ENCODE measurements at places on chromosomes 1 and 21.

DNA sequence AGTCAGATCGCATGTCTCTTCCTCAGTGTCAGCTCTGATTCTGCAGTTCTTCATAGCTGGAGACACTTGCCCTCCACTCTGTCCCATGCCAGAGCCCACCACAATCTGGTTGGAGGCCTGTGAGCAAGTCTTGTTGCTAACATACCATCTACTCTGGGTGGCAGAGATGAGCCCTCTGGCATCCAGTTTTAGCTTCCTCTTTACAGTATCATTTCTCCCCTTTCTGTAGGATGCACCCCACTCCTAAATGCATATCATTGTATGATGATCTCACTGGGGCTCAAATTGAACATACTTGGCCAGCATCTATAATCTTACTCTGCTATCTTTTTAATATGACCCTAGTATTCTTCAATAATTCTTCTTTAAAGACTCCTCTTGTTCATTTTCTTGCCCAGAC lies 16.9 kb downstream of the PCNX2 start:
- no peak for DNase-seq

DNA sequence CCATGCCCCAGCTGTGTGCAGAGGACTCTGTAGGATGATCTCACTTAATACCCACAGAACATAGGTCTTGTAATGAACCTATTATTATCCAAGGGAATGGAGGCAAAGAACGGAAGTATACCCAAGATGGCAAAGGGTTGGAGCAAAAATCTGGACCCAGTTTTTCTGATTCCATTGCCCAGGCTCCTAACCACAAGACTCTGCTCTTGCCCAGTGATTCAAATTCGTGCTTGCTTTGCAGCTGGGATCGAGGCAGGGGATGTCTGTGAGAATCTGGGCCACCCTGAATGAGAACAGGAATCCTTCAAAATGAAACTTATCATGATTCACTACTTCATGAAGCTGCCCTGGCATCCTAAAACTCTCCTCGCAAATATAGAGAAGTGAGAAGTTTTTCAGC lies 97.5 kb upstream of the KCNJ6 start:
- no peak for DNase-seq

GRCh38 chr1:204445860-204446412 lies 34.3 kb upstream of the PPP1R15B start:
- peak; percentile 41 for DNase-seq

DNA sequence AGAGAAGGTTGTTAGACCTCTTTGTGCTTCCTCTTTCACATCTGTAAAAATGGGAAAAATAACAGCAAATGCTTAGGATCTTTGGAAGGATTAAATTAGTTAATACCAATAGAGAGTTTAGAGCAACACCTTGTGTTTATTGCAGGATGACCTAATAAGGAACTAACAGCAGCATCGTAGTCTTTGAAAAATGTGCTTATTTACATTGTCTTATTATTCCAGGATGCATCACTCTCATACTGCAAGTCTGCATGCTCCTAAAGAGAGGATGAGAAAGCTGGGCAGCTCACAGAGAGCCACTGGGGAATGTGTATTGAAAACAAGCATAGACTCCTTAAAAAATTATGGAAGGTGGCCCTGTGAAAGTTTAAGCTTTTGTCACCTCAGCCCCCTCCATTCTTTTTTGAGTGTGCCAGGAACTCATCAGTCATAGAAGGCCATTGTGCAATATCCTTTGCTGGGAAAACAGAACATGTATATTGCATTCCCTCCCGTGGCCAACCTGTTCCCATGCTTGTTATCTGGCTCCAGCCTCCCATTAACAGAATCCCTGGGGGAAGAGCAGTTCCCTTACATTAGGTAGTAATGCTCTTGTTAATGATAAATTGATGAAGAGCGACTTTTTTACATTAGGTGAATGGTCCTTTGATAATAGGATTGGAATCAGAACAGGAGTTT lies 180.7 kb downstream of the ZNF326 start:
- no peak for DNase-seq

- peak; percentile 60 for DNase-seq
Measured at GRCh38 chr1:175154629-175155472, 37.7 kb downstream of the KIAA0040 start.

- DNase-seq: no peak
Measured at GRCh38 chr1:151860504-151861187, 7.1 kb upstream of the THEM5 start.

GRCh38 chr21:43877936-43878575 lies 13.0 kb downstream of the AGPAT3 start:
- DNase-seq: no peak

DNA sequence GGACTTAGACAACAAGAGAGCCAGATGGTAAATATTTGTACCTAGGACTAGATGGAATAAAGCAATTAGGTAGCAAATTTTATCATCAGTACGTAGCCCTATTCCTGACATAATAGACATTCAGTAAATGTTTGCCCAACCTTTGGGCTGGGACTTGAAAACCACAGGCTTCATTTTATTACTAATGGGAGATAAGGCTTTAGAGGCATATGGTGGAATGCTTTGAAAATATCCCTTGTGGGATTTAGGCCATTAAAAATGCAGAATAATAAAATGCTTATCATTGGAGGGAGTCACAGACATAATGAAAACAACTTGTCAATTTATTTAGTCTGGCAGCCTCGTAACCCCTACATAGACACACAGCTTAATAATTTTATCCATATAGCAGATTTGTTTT lies 296.1 kb upstream of the SPAG17 start:
- DNase-seq: no peak

DNA sequence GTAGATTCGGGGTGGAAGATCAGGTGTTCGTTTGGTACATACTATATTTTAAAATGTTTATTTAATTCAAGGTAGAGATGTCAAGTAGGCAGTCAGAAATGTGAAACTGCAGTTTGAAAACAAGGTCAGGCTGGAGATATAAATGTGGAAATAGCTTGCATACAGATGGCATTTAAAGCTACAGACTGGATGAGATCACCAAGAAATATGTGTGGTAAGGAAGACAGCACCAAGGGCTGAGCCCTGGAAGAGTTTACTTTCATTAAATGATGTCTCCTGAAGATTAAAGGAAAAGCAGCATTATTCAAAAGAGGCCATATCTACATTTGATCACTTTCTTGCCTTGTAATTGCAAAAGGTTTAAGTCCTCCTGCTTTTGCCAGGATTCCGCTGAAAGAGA lies 271.3 kb downstream of the PTBP2 start:
- DNase-seq: no peak

GRCh38 chr21:42223826-42224575 lies 5.1 kb downstream of the ABCG1 start:
- no peak for DNase-seq

DNA sequence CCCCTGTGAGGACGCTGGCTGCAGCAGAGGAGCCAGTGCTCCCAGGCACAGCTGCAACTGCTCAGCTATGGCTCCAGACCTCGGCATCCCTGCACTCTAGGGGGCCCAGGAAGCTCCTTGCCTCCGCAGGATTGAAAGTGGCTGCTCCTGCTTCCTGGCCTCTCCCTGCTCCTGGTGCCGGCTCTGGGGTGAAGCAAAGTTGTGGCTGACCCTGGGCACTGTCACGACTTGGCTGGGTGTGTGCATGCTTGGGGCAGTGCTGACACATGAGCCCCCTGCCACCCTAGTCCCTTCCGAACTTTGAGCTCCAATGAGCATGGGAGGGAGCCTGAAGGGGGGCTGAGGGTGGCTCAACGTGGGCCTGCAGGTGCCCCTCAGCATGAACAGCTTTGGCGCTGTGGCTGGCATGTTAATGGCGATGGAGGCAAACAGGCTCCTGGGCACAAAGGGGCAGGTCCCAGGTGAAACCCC lies 1512.2 kb downstream of the KCNT2 start:
- DNase-seq: no peak

DNA sequence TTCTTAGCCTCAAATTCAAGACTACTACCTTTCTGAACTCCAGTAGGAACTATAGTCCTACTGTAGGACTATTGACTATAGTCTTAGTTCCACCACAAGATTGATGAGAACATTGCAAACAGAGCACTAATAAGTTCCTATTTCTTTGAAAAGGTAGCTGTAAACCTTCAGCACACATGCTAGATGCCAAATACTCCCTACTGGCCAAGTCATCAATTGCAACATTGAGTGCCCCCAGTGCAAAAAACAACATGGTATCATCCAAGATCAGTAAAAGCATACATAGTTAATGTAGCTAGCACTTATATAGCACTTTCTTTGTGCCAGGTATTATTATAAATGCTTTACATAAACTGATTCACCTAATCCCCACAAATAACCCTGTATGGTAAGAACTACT lies 99.8 kb downstream of the MRPL39 start:
- DNase-seq: no peak

GRCh38 chr21:27694667-27695066 lies 727.8 kb upstream of the ADAMTS5 start:
- no peak for DNase-seq

DNA sequence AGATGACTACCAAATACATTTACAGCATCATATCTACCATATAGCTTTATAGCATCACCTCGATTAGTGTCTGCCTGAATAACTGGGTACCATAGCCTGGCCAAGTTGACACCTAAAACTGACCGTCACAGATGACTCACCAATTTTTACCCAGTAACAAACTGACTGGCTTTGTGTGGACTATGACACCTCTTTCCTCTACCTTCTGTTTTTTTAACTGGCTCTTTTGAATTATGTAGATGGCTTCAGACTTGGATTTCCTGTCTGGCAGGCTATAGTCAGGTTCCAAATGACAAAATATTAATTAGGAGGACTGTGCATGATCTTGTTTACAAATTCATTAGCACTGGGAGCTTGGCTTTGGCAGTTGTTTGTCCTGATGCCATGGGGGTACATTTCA lies 360.3 kb downstream of the TGFB2 start:
- no peak for DNase-seq

- no peak for DNase-seq
Measured at GRCh38 chr1:192877283-192877886, 68.5 kb downstream of the RGS2 start.

DNA sequence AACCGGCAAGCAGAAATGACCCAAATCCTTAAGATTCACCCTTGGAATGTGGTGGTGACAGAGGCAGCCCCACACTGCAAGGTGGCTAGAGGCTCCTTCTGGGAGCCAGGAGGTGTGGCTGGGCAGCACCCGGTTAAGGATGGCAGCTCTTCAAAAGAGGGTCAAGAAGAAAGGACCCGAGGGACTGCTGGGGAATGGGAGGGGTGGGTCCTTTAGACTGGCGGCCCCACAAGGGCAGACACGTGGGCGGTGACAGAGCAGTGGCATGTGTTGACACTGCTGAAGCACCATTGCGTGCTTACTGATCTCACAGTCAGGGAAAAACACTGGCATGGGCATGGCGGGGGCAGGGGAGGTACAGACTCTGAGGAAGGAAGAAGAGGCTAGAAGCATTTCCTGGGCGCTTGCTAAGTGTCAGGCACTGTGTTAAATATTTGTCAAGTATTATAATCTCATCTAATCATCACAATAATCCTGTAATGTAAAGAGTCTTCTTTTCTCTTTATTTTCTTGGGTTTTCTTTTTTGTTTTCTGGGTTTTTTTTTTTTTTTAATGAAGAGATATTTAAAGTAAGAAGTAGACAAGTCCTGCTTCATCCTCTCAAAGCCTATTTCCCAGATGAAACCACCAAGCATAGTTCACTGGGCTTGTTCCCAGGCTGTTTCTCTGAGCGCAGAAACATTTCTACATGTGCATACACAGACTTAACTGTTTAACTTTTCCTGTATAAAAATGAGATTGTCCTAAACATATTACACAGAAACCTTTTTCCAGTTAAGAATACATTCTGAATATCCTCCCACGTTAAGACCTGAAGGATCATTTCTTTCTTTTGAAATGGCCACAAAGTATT lies 165.8 kb upstream of the EDN2 start:
- DNase-seq: no peak

- no peak for DNase-seq
Measured at GRCh38 chr1:97207868-97208267, 486.3 kb downstream of the PTBP2 start.

GRCh38 chr21:18666725-18667124 lies 263.1 kb upstream of the TMPRSS15 start:
- DNase-seq: no peak

DNA sequence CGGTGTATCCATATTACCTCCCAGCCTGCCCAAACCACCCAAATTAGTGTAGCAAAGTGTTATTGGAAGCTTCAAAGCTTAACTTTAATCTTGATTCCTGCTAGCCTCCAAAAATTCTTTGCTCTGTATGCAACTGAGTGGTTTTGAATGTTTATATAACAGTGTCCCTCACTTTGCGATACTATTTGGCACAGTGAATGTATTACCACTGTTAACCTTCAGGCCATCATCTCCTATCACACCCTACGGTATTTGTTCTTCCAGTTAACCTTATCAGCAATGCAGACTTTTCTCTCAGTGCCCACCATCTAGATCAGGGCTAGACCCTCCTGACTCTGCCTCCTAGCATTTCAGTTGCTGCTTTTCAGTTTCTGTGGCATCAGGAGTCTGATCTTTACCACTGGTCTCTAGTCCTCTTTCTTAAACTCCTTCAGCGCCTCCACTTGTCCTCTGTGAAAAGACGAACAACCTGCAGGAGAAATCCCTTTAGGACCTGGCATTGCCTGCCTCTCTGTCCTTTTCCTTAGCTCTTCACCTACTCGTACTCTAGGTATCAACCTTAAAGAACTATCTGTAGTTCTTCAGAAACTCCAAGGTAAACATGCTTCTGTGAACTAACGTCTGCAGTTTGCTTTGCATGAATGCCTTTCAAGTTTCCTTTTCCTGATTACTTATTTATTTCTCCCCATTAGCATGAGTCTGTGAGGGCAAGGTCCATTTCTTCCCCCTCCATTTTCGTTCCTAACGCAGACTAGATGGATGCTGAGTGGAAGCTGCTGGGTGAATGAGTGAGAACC lies 71.7 kb downstream of the SNX7 start:
- DNase-seq: no peak

GRCh38 chr1:180151508-180151907 lies 3.2 kb upstream of the QSOX1 start:
- DNase-seq: no peak

DNA sequence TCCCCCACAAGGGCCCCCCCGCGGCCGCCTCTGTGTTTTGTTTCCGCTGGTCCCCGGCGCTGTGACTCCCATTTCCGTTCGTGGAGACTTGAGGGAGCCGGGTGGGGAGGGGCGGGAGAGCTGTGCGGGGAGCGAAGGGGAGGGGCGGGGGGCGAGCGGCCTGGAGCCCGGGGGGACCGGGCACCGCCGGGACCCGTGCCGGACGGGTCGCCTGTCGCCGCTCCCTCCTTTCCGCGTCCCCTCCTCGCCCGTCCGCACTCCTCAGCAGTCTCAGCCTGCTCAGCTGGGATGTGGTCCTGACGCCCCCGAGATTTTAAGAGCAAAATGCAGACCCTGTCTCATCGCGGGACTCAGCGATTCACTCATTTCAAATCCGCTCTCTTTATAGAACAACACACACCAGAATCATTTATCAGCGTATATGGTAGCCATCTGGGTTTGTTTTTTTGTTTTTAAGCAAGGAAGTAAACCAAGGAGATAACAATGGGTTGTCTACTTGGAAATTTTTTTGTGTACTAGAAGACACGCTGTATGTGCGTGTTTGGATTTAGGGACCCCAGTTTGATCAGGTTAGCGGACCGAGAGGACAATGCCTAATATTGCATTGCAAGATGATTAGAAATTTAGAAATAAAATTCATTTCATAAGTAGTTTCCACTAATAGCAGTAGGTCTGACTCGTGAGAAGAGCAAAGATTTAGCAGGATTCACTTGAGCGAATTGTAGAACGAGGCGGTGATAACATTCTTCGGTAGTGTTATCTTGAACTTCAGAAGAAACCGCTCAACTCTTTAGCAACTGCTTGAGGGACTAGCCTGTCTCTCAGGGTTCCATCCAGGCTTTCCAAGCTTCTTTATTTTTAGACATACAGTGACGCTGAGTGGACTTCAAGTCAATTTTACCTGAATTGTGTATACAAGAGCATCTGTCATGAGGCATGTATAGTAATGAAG lies 1.1 kb downstream of the GABPA start:
- DNase-seq: peak; percentile 66

All from stimulated activated CD4-positive, alpha-beta T cell treated with anti-CD3 and anti-CD28 coated beads, Interleukin-1b, Interleukin-23, amount 100 ng/mL, for 24 hours (primary cell).